ENCODE measurements at places on chromosomes 7 and 10. TPM values are rescaled to one million over a fixed set of nuclear protein-coding genes. Genes with fewer than 3 reads are reported as not detected.

GRCh38 chr7:37322831-37323230, 125.8 kb downstream of the ELMO1 start:
- no peak for DNase-seq
- no peak overlapping the region for H3K4me3 ChIP-seq

DNA sequence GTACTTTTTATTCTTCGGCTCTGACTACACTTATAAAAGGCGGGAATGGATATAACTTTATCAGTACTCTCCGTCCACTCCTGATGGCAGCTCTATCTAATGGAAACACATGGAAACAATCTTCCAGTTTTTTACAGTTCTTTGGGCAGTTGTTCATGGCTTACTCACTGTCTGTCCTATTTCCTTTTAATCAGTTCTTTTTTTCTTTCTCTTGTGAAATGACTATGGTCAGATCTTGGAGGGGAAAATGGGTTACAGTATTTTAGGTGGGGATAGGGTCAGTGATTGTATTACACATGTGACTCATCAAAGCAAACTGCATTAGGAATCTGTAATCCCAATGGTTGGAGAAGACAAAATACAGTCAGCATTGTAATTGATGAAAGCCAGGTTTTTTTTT, 112.4 kb downstream of the BICC1 start:
- no peak overlapping the region for H3K4me3 ChIP-seq
- no peaks in the 10 kb centered on the region for H3K36me3 ChIP-seq
- DNase-seq = peak; percentile 88
- H3K27ac ChIP-seq = peak overlapping the region; percentile 38
- no peaks in the 10 kb centered on the region for H3K27me3 ChIP-seq

DNA sequence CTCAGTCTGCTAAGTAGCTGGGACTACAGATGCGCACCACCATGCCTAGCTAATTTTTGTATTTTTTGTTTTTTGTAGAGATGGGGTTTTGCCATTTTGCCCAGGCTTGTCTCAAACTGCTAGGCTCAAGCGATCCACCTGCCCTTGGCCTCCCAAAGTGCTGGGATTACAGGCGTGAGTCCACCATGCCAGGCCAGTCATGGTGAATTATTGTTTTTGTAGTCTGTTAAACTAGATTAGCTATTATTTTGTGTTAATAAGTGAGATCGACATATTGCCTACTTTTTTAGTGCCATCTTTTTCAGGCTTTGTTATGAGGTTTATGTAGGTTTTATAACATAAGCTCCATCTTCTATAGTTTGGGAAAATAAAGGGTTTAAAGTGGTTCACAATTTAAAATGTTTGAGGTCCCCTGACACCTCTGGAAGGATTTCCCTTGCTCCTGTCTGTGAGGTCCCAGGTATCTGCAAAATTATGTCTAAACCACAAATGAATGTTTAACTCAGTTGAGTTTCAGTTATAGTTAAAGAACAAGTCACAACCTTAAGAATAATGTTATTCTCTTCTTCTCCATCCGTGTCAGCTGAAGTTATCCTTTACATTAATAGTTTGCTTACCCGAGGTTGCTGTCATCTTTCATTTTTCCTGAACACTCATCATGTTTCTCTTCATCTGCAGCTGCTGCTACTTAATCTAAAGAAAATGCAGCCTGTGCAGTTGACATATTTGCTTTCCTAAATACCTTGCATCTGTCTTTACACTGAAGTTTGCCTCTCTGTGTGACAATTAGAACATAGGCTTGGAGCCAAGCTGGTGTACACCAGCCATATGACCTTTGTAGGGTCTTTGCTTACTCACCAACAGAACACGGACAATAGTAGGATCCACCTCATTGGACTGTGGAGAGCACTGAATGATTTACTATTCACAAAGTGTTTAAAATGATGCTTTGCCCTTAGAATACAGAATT, 8.9 kb upstream of the VSTM4 start:
- no peak overlapping the region for H3K27ac ChIP-seq
- H3K27me3 ChIP-seq = no peaks in the 10 kb centered on the region
- H3K4me3 ChIP-seq = no peak overlapping the region
- H3K4me1 ChIP-seq = peaks cover 16% of the 10 kb centered on the region
- DNase-seq = no peak

GRCh38 chr10:36888925-36889573, 236.3 kb upstream of the ANKRD30A start:
- H3K4me1 ChIP-seq = no peaks in the 10 kb centered on the region
- H3K36me3 ChIP-seq = no peaks in the 10 kb centered on the region
- H3K27ac ChIP-seq = no peak overlapping the region
- no peak for DNase-seq
- H3K27me3 ChIP-seq = no peaks in the 10 kb centered on the region

DNA sequence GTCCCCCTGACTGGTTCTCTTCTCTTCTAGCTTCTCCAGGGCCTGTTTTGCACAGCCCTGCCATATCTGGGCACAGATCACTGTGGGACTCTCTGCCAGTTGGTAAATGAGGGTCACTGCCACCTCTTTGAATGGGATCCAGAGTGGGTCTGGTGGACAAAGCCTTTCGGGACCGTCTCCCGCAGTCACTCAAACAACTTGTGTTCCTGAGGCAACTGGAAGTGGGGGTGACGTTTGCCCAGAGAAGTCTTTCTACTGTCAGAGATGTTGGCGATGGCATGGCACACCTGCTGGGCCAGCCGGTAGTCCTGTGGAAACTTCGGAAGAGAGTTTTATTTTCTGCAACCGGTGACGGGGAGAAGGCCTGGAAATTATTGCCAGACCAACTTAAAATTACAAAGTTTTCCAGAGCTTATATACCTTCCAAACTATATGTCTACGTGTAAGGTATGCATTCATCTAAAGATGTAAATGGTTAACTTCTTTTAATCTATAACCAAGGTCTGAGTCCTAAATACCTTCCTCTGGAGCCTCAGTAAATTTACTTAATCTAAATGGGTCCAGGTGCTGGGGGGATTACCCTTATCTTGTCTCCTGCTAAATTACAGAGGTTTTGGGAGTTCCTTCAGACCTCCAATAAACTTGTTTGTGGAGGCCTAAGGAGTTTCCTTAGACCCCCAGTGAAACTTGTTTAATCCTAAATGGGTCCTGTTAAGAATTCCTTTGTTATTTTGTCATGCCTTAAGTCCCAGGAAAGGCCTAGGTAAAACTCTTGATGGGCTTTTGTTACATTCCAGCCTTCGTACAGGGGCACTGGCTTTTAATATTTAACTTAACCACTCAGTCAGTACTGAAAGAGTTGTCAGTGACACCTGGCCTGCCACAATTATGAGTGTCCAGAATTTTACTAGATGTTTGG, 94.0 kb downstream of the NPSR1 start:
- no peak overlapping the region for H3K4me3 ChIP-seq
- no peaks in the 10 kb centered on the region for H3K36me3 ChIP-seq
- no peaks in the 10 kb centered on the region for H3K27me3 ChIP-seq
- H3K4me1 ChIP-seq = peaks cover 14% of the 10 kb centered on the region
- no peak for DNase-seq
- no peak overlapping the region for H3K27ac ChIP-seq

DNA sequence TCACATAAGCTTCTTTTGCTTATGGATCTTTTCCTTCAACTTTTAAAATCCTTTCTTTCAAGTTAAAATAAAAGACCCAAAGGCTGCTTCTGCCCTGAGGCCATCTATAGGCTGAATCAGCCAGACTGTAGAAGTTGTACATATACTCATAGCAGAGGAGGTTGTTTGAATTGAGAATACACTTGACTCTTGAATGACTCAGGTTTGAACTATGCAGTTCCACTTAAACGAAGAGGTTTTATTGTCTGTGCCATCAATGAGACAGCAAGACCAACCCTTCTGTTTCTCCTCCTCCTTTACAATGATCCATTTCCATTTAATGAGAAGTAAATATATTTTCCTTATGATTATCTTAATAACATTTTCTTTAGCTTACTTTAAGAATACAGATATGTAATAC, 5.8 kb downstream of the ZNF365 start:
- no peak overlapping the region for H3K27ac ChIP-seq
- H3K36me3 ChIP-seq = no peaks in the 10 kb centered on the region
- peaks cover 3% of the 10 kb centered on the region for H3K27me3 ChIP-seq
- H3K4me3 ChIP-seq = no peak overlapping the region
- DNase-seq = no peak
- no peaks in the 10 kb centered on the region for H3K4me1 ChIP-seq

- no peak overlapping the region for H3K4me3 ChIP-seq
- H3K4me1 ChIP-seq = no peaks in the 10 kb centered on the region
- no peaks in the 10 kb centered on the region for H3K27me3 ChIP-seq
- no peak overlapping the region for H3K27ac ChIP-seq
- H3K36me3 ChIP-seq = no peaks in the 10 kb centered on the region
These were observed 12.6 kb downstream of the DPYSL4 start for GRCh38 chr10:132199268-132199853.

DNA sequence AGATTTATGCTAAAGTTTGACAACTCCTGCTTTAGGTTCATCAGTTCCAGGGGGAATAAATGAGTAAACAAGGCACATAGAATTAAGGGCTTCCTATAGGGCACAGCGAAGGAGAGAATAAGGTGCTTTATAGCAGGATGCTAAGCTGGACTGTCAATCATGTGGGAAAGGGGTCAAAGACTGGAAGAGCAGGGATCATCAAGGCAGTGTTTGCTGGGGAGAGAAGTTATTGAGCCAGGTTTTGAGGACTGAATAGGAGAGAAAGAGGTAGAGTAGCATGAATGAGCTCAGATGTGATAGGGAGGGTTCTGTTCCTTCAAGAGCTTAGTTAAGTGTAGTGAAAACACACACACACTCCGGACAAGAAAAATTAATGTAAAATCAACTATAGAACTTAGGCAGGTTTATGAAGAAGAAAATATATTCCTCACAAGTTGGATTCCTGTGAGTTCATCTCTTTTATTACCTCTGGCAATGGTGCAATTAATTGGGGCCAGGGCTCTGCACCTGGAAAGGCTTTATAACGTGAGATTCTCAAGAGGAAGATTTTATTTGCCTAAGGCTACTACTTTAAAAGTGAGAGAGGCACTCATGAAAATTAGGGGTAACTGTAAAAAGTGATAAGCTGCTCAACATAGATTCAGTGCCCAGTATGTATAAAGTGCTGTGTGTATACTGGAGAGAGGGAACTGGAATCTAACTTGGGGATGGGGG, 222.4 kb downstream of the AUTS2 start:
- H3K36me3 ChIP-seq = no peaks in the 10 kb centered on the region
- peaks cover 34% of the 10 kb centered on the region for H3K4me1 ChIP-seq

GRCh38 chr7:101953248-101953819, 135.9 kb downstream of the CUX1 start:
- H3K27ac ChIP-seq = peak overlapping the region; percentile 51
- no peaks in the 10 kb centered on the region for H3K27me3 ChIP-seq
- H3K36me3 ChIP-seq = peaks cover 3% of the 10 kb centered on the region

MAD1L1 gene
- total RNA-seq = 38.7 TPM

CDK1 gene
- total RNA-seq = 30.9 TPM

NUTM2A gene
- total RNA-seq = 0.44 TPM

UTF1 gene
- not detected for total RNA-seq

Measured in muscle of leg (tissue), 16 donors.